Adrenal gland (tissue), 19 donors: ENCODE measurements at places on chromosomes 6 and 20.

DNA sequence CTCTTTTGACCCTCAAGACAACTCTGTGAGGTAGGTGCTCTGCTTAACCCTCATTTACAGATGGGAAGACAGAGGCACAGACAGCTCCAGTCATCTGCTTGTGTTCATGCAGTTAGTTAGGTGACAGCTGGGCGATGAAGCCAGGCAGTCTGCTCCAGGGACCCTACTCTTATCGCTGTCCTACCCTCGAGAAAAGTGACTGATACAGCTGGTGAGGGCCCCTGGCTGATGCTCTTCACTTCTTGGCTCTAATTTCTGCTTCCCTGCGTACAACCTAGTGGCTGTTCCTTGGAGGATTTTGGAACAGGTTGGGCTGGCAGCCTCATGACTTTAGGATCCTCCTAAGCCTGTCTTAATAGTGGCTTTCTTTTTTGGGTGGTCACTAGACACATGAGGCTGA lies 9.1 kb upstream of the TJAP1 start:
- DNase-seq = no peak

DNA sequence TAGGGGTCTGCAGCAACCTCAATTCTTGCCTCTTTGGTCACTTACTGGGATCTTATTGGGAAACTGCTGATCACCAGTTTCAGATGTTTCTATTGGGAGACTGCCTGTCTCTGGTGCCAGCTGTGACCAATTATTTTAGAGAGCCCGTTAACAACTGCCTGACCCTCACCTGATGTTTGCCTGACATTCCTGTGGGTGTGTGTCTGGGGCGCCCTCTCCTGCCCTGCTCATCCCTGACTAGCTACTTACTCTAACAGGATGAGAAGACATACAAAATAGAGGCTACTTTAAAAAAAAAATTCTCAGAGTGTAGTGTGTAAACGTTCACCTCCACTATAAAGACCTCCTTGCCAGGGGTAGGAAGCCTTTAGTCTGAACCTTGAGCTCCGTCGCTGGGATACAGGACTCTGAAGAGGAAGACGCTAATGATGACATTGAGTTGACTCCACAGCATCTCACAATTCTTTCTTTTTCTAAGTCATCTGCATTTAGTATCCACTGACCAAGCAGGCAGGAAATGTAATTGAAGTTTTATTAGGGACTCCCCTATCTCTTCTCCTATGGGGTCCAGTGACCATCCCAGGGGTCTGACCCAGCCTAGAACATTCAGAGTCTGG lies 54.6 kb upstream of the DDR1 start:
- DNase-seq = no peak

GRCh38 chr6:1949538-1949937 lies 295.9 kb downstream of the GMDS start:
- DNase-seq = no peak

DNA sequence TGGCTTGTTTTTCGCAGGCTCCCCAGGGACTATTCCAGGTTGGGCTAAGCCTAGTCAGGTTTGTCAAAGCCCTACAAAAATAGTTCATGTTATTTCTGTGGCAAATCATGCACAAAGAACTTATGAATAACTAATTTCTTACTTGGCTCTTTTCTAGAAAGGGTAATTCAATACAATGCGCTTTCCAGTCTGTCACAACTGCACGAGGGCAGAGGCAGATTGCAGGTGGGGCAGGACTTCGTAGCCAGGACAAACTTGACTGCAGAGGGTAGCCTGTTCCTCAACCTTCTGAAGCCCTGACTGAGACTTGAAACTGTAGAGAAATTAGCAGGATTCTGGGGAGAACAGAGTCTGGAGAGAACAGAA lies 253.5 kb downstream of the QKI start:
- no peak for DNase-seq

- no peak for DNase-seq
Observed at GRCh38 chr6:142195862-142196541, 48.9 kb downstream of the VTA1 start.

GRCh38 chr6:155949256-155949655 lies 493.6 kb upstream of the NOX3 start:
- DNase-seq = no peak

DNA sequence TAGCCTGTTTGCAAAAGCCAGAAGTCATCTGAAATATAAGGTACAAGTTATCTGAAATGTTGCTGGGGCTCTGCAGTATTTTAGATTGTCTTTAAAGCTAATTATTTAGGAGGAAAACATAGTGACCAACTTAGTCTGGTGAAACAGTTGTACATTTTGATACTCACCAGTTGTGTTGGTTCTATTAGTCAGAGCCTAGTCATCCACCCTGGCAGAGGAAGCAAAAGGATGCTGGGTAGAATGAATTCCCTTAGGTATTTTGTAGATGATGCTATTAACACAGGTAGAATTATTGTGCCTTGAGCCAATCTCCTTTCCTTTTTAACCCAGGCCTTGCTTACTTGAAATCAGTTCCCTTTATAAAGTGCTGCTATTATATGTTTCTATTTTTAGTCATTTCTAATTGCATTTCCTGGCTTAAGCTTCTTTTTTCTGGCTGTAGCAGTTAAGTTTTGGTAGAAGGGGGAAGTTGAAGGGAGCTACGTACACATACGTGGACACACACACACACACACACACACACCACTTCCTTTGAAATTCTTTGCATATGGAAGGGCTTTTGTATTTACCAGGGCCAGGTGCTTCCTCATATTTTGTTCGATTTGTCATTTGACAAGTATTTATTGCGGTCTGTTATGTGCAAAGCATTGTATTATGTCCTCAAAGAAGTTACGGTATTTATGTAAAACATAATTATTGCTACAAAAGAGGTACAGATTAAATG lies 82.4 kb downstream of the RTN4IP1 start:
- DNase-seq = no peak

DNA sequence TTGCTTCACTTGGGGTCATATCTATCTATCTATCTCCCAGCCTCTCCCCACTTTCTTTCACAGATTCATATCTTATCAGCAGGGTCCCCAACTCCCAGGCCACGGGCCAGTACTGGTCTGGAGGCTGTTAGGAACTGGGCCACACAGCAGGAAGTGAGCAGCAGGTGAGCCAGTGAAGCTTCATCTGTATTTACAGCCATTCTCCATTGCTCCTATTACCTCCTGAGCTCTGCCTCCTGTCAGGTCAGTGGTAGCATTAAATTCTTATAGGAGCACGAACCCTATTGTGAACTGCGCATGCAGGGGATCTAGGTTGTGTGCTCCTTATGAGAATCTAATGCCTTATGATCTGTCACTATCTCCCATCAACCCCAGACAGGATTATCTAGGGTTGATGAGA lies 14.8 kb upstream of the TAB2 start:
- no peak for DNase-seq
